GM03348 (cell line): ENCODE measurements at places on chromosomes 5 and 9.

- DNase-seq = peak; percentile 82
Measured at GRCh38 chr5:16552666-16553343, 64.0 kb downstream of the RETREG1 start.

GRCh38 chr5:32638309-32638708 is 53.0 kb downstream of the SUB1 start:
- no peak for DNase-seq

GRCh38 chr5:57662991-57663390 is 180.4 kb upstream of the ACTBL2 start:
- DNase-seq = peak; percentile 24

DNA sequence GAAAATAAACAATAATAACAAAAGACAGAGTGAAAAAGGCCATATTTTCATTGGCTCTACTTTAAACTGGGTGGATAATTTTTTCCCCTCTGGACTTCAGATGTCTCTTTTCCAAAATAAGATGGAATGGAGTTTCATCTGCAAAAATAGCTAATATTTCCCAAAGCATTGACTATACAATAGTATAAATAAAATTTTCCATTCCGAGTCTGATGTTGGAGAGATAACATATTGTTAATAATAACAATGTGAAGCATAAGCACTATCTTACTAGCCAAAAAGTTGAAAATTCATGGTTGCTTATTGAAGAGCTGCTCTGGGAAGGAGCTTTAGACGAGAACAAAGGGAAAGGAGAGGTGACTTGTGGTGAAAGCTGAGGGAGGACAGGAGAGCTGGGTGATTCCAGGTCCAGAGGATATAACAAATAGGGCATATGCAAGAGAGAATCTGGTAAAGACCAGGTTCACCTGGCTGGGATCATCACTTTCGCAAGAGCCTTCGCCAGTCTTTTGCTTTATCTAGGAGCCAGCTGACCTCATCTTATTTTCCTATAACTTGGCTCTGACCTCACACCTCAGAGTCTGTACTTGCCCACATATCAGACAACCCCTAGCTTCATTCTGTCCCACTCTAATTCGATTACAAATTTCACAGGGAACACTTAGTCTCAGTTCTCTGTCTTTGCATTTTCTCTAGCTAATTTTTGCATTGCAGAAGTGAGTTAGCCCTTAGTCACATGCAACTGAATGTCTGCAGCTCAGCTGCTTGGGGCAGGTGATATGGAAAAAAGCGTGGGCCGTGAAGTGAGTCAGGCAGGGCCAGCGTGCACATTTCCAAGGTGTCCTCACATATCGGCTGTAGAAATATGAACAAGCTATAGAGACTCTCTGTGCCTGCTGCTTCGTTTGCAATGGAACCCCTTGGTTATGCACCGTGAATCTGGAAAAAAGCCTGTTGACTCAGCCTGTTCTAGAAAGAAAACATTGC is 7.6 kb upstream of the ZNF474 start:
- DNase-seq = no peak

DNA sequence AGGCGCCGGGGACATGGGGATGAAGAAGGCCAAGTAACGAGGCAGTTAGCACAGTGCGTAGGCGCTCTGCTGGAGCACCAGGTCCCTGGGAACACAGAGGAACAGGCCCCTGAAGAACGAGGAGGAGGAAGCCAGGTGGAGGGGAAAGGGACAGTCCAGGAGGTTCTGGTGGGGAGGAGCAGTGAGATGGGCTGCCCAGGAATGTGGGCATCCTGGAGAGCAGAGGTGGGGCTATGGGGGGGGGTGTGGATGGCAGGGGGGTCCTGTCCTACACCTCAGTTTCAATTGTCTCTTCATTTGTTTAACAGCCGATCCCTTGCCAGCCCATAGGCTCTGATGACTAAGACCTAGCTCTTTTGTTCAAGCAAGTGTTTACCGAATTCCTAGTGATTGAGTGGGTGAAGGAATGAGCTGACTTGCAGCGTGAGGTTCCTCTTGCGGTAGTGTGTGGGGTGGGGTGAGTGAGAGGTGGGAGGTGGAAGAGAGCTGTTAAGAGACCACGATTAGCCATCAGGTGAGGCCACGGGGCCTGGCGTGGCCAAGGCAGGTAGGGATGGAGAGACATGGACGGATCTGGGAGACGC is 8.4 kb upstream of the PHYHD1 start:
- peak; percentile 84 for DNase-seq

- no peak for DNase-seq
Measured at GRCh38 chr9:126230692-126231091, 95.9 kb upstream of the MVB12B start.

- no peak for DNase-seq
Measured at GRCh38 chr5:151030056-151030336, 9.6 kb downstream of the GPX3 start.

GRCh38 chr9:114909661-114910060 is 20.7 kb downstream of the TNFSF8 start:
- no peak for DNase-seq

DNA sequence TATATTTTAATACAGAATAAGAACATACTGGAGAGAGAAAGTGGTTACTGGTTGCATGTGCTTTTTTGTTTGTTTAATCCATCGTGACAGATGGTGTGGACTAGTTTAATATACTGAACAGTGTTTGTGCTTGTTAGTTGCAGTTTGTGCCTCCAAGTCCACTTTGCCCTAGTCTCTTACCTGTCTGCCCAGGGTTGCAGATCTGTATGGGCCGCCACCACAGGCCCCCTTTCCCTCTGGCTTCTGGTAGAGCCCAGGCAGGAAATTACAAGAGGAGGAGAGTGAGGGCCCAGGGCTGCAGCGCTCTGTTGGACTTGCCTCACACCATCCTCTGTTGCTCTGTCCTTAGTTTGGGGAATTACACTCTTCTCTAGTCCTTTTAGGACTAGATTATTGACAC is 166.4 kb downstream of the KDM4C start:
- no peak for DNase-seq

DNA sequence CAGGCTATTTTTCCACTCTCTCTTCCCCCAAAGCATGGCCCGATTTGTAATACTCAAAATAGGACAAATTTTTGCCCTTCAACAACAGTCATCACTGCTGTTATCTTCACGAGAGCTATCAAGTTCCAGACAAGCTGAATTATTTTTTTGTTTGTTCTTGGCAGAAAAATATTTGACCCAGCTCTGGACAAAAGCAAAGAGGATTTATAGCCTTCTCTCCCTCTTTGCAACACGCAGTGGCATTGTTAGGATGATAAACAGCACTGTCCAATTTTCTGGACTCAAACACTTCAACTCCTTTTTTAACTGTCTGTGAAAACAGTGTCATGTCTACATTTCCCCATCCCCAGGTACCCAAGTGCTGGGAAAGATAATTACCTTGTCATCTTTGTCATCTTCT is 160.3 kb downstream of the SLF1 start:
- no peak for DNase-seq

- DNase-seq = peak; percentile 66
Measured at GRCh38 chr9:121498487-121499176, 1.0 kb downstream of the GGTA1 start.

GRCh38 chr5:126433701-126434100 is 10.5 kb downstream of the GRAMD2B start:
- peak; percentile 46 for DNase-seq

- no peak for DNase-seq
Measured at GRCh38 chr5:177452688-177453638, 6.3 kb downstream of the PRR7 start.

DNA sequence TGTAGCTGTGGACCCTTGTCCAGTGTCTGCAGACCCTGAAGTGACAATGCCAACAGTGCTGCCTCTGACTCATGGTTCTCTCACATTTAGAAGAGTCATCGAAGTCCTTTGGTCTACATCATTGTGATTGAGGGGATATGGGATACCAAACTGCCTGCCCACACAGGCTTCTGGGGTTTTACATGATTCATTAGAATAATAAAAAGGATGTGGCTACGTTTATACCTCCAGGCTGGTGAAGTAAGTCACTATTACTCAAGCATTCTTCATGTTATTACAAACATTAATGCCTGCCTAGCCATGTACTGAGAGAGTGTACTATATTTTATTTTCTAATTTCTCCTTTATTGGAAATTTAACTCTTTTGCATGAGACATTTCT is 365.7 kb downstream of the SPATA31D1 start:
- DNase-seq = peak; percentile 50

DNA sequence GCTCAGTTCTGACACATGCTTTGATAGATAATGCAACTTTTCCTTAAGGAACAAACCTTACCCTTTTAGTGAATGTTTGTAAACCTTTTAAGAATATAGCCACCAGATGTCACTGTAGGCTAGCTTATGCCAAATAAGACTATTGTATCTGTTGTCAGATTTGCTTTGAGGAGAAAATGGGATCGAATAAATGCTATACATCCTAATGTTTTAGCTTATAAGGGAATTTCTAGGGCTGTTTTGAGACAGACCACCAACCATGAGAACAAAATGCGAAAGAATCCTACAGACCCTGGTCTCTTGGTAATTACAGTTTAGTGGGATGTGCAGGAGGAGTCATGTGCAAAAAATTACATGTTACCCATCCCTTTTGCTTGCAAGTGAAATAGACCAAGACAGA is 127.6 kb upstream of the NMUR2 start:
- DNase-seq = peak; percentile 60

DNA sequence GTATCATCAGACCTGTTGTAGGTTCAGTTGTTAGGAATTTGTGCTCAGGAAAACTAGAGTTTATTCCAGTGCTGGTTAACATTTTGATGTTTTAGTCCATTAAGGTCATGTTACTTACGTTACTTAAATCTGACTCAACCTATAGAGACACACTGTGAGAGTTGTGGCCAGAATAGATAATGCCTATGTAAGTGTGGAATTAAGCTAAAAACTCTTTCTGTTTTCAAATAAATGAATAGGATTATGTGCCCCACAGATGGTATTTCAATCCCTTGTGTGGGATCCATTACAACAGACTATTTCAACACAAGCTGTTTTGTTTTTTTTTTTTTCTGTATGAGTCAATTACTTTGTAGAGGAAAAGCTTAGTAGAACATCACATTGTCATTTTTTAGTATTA is 68.1 kb downstream of the MEGF10 start:
- peak; percentile 27 for DNase-seq

- DNase-seq = peak; percentile 23
Measured at GRCh38 chr5:54632131-54632701, 114.7 kb downstream of the SNX18 start.

DNA sequence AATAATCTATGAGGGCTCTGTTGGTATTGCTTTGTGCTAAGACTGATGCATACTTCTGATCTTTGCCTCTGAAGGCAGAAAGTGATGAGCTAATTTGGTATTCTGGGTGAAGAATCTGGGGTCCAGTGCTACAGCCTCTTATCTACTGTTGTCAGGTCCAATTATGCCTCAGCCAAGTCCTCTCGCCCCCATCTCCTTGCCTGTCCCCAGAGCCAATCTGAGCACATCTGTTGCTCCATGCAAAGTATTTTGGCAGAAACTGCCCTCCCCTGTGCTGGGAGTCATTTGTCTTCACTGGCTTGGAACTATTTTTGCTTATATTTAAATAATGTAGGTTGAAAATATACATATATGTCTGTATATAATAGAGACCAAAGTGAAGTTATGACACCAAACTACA is 23.4 kb downstream of the LSM11 start:
- no peak for DNase-seq

GRCh38 chr9:38044706-38045105 is 24.3 kb downstream of the SHB start:
- no peak for DNase-seq

DNA sequence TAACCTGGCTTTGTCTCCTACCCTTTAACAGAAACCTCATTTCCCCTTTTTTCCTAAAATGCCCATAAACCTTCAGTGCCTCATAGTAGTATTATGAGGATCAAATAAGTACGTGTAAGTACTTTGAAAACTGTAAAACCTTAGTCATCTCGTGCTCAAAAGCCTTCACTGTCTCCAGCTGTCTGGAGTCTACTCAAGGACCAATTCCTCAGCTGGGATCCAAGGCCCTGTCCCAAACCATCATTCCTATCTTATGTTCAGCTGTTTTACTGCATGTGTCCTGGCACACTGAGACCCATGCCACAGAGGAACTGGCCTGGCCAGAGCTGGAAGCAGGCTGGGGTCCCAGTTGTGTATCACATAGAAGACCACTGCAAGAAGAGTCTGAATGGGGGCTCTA is 15.9 kb downstream of the ADAMTSL1 start:
- DNase-seq = peak; percentile 42

DNA sequence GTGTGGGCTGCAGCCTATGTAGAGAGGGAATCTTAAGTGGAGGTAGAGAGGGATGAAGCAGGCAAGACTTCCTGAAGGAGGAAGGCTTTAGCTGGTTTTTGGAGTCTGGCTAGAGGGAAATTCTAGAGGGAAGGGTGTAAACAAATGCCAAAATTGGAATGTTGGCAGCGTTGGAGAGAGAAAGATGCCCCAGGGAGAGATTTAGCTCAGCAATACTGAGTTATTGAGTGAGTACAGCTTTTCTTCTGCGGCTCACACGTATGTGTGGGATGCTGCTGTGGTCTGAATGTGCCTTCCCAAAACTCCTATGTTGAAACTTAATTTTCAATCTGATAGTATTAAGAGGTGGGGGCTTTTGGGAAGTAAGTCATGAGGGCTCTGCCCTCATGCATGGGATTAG is 24.5 kb upstream of the GLRA1 start:
- DNase-seq = no peak

GRCh38 chr9:72384710-72385485 is 19.9 kb upstream of the ZFAND5 start:
- no peak for DNase-seq

GRCh38 chr5:65261499-65261898 is 220.2 kb downstream of the ADAMTS6 start:
- DNase-seq = no peak

- DNase-seq = no peak
Measured at GRCh38 chr5:96081276-96081858, 119.7 kb upstream of the ELL2 start.

DNA sequence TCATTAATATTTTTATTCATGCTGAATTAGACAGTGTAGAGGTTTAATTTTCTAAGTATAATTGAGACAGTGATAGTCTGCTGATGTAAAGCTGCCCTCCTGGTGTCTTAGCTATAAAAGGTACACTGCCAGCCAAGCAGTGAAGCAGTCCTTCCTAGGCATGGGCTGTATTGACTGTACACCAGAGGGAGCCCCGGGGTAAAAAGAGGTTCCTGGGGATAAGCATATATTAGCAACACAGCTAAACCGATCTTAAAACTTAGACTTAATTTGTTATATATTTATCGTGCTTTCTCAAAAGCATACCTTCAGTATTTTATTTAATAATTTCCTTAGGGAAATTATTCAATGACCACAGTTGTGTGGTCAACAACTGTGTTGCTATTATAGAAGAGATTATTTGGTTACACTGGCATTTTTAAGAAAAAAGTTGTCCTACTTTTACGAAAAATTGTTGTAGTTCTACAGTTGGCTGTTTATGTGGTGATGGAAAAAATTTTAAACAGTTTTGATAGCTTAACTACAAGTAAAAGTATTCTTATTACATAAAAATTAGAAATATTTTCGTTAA is 68.8 kb downstream of the ELL2 start:
- DNase-seq = peak; percentile 37

- DNase-seq = no peak
Measured at GRCh38 chr9:100355561-100355960, 2.8 kb upstream of the TEX10 start.
